ENCODE measurements at places on chromosomes 5 and 9.
A peak's percentile ranks its signal among the peaks of the same experiment; 100 is the strongest.

GRCh38 chr5:62909326-62909725 lies 330.7 kb downstream of the LRRC70 start:
- DNase-seq = no peak

DNA sequence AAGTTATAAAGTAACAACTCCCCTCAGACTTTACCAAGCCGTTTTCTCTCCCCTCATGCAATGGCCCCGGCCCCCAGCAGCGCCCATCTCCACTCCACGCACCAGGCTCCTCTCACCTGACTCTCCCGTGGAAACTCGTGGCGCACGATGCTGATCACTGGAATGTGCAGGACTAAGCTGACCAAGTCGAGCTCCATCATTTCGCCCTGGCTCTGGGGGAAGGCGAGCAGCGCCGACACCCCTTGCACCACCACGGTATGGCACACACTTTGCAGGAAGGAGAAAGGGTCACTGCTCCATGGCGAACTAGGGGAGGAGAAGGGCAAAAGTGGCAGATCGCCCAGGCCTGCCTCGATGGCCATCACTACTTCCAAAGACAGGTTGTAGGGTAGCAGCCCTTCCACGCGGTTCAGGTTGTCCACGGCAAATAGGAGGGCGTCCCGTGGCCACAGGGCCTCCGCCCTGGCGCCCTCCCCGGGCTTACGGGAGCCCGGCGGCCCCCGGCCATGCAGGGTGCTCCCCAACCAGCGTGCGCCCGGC lies 1.2 kb downstream of the GRIN3A start:
- no peak for DNase-seq

DNA sequence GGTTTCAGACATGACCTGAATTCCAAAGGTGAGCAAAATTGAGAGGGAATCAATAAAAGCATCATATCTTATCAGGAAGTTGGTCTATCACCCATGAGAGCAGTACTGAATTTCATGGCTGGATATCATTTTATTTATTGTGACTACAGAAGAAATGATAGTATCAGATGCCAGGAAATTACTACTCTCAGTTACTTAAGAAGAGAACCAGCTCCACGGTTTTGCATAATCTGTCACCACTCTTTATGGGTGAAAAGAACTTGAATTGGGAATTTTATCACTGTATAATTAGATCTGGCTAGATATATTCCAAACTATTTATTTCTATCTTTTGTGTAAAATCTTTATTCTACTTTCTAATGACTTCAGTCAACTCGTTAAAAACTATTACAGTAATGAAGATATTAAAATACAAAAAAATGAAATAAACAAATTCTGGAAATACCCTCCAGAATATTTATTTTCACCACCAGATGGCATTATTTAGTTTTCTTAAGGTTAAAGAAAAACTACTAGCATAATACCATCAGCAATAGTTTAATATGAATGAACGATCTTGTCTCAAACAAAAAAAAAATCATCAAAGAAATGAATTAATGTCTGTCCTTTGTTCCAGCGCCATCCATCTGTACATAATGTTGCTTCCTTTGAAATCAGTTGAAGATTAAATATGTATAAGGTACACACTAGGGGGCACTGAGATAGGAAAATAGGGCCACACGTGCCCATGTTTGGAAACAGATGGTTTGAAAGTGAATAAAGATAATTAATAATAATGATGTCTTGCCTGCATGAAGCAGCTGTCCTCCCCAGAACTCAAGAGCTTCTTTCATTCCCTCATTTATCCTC lies 84.7 kb upstream of the SLCO6A1 start:
- no peak for DNase-seq

DNA sequence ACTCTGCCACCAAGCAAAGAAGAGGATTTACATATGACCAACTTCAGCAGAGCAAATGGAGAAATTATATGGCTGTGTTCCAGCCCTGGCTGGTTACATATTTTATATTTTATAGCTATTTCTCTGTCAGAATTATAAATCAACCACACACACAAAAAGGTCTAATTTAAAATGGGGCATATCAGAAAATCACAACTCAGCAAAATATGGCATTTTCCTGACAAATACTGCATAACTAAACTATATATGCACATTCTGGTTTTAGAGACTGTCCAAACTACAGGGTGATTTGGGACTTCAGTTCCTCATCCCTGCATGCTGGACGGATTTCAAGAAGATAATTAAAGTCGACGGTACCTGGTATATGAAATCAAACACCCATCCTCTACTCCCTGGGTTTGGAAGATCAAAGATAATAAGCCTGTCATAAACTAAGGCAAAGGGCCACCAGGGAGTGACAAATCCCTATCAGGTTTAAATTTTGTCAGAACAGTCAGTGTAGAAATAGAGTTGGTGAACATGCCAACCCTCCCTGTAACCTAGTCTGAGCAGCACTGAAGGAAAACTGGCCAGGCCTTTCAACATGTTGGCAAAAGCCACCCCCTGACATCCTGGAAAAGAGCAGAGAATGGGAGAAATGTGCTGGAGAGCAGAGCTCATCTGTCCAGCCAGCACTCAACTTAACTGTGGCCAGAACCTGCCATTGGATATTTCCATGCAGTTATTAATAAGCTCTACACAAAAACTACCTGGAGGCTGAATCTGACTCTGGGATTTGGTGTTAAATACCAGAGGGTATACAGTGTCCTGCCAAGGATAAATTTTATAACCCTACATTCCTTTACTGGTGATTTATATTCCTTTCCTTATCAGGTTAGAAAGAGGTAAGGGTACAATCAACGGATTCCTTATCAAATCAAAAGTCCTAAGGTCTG lies 235.7 kb downstream of the ENC1 start:
- no peak for DNase-seq

GRCh38 chr5:1709171-1709803 lies 90.3 kb downstream of the MRPL36 start:
- DNase-seq = no peak

- peak; percentile 83 for DNase-seq
Observed at GRCh38 chr5:139658928-139659667, 10.9 kb downstream of the CXXC5 start.

- DNase-seq = no peak
Observed at GRCh38 chr5:10324518-10325370, 17.0 kb upstream of the CMBL start.

- DNase-seq = no peak
Observed at GRCh38 chr9:79912318-79913070, 340.7 kb downstream of the TLE4 start.

DNA sequence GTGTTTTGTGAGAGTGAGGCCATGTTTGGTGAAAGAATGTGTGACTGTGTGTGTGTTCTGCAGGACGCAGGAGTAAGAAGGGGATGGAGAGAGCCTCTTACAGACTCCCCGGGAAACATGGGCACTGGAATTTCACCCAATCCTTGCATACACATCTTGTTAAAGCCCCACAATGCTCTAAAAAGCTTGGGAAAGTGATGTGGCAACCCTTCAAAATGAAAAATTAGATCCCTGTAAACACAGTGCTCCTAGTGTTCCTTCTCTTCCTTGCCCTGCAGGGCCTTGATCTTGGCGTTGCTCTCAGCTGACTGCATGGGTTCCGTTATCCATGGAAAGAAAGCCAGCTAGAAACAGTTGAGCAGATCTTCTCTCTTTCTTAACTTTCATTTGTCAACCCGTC lies 701.7 kb downstream of the SEMA5A start:
- DNase-seq = no peak

All from HFFc6 (cell line).